ENCODE measurements at places on chromosomes 16 and 17.
A peak's percentile ranks its signal among the peaks of the same experiment; 100 is the strongest.

- DNase-seq: peak; percentile 54
Observed at GRCh38 chr17:7912927-7913524, 3.1 kb downstream of the RNF227 start.

GRCh38 chr17:80811181-80812105, 180.2 kb upstream of the CHMP6 start:
- no peak for DNase-seq

GRCh38 chr17:41322903-41323895, 7.7 kb upstream of the KRTAP17-1 start:
- no peak for DNase-seq

- no peak for DNase-seq
Observed at GRCh38 chr17:81049973-81050551, 15.1 kb downstream of the BAIAP2 start.

GRCh38 chr16:84347161-84347560, 21.2 kb upstream of the ATP2C2 start:
- DNase-seq: no peak

- no peak for DNase-seq
Observed at GRCh38 chr17:16515933-16516332, 23.9 kb upstream of the LRRC75A start.

GRCh38 chr16:56330476-56330875, 94.9 kb downstream of the AMFR start:
- DNase-seq: no peak

DNA sequence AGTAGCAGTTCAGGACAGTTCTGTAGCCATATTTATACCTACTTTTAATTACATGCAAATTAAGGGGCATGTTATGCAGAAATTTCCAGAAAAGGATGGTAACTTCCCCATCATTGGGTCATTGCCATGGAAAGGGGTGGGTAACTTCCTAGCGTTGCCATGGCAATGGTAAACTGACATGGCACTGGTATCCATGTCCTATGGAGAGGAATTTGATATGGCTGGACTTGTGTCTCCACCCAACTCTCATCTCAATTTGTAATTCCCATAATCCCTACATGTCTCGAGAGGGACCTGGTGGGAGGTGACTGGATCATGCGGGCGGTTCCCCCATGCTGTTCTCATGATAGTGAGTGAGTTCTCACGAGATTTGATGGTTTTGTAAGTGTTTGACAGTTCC, 35.6 kb upstream of the CACNG4 start:
- DNase-seq: no peak

DNA sequence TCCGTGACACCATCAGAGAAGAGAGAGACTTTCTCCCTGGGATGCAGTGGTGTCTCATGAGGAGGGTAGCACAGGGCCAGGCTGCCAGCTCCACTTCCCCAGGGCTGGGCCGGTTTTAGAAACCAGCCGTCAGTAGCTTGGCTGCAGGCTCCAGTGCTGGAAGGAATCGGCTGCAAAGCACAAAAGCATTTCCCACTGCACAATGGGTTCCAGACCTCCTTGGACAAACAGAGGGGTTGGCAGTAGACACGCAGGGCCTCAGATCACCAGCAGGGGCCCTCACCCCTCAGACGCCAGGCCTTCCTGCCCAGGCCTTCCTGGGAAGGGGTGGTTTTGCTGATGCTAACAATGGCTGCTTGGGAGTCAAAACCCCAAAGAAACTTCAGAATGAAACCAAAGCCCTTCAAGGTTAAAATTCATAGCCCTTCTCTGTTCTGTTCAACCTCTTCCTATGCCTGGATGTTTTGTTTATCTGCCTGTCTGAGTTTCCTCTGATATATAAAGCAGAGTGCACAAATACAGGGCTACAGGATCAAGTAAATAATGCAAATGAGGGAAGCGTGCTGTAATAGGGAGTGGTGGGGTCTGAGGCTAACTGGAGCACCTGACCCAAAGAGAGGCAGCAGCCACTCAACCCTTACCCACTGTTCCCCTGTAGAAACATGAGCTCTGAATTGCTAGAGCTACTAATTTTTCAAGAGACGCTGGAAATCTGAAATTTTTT, 26.2 kb downstream of the TEKT5 start:
- DNase-seq: peak; percentile 28

DNA sequence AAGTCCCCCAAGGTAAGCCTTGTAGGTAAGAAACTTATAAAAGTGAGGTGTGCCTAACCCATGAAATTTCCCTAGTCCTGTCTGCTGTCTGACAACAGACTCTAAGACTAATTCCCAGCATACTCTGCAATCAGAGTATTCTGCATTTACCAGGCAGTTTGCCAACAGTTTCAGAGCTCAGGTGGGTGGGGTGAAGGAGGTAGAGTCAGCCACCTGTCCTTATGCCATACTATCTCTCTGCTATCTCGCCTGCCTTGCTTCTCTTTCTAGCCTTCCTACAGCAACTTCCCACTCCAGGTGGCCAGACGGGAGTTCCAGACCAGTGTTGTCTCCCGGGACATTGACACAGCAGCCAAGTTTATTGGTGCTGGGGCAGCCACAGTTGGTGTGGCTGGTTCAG, 2.3 kb downstream of the ATP5MC1 start:
- DNase-seq: no peak

- DNase-seq: peak; percentile 77
Observed at GRCh38 chr16:68528686-68529379, 10.3 kb upstream of the ZFP90 start.

DNA sequence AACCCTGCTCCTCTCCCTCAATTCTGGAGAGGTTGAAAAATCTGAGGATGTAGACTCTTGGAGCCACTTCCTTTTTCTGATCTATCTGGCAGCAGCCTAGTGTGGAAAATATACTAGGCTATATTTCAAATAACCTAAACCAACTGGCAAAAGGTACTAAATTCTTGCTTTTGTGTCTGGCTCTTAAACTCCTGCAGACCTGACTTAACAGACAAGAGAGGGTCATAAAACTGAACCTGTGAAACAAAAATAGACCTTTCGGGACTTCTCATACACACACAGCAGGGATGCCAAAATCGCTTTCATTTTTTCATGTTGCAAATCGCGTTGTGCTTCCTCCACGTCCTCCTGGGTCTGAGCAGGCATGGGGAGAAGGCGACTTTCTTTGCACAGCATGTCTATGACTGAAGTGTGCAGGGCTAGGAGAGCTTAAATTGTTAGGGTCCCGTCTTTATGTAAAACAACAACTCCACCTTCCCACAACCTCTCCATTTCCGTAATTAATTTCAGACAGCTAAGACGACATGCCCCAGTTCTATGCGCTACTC, 520.7 kb upstream of the PSMD7 start:
- no peak for DNase-seq

GRCh38 chr16:13453325-13453724, 466.6 kb upstream of the ERCC4 start:
- DNase-seq: no peak

DNA sequence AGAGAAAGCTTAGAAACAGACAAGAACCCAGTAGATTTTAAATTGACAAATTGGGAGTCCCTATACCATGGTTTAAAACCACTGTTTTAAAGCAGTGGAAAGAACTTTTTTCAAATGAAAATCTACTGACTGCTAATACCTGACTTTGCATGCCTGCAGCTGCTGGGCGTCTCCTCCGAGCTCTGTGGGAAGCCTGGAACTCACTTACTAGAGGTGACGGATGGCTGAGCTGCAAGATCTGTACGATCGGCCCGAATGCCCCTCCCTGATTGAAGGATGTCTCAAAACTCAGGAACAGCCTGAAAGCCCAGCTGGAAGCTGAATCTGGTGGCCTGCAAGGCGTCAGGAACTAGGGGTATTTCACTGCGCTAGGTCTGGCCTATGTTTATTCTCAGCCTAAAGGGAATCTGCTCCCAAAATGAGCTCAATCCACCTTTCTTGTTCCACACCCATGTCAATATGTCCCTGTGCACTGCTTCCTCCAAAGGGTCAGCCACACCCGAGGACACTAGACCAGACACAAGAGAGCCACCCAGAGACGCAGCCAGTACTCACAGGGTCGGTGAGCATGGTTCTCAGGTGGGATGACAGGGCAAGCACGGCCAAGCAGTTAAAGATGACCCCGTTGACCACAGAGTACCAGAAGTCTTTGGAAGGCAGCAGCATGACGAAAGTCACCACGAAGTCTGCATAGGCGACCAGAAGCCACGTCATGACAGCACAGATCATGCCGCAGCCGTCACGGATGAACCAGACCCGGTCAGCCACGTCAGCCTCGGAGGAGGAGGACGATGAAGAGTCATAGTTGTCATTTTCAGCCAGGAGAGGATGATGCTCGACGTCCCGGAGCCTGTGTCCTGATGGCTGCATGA, 21.4 kb downstream of the ZDHHC7 start:
- no peak for DNase-seq

GRCh38 chr17:77429969-77430752, 289.4 kb downstream of the SEC14L1 start:
- no peak for DNase-seq

DNA sequence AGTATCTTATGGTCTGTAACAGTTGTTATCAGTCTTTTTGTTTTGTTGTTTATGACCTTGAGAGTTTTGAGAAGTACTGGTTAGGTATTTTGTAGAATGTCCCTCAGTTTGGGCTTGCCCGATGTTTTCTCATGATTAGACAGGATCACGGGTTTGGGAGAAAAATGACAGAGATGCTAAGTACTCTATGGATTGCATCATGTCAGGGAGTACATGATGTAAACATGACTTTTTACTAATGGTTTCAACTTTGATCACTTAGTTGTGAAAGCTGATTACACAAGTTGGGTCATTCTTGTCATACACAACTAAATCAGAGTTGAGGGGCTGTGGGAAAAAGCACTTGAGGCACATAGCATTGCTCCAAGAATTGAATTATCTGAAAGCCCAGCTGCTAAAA, 94.7 kb upstream of the SIAH1 start:
- DNase-seq: no peak

DNA sequence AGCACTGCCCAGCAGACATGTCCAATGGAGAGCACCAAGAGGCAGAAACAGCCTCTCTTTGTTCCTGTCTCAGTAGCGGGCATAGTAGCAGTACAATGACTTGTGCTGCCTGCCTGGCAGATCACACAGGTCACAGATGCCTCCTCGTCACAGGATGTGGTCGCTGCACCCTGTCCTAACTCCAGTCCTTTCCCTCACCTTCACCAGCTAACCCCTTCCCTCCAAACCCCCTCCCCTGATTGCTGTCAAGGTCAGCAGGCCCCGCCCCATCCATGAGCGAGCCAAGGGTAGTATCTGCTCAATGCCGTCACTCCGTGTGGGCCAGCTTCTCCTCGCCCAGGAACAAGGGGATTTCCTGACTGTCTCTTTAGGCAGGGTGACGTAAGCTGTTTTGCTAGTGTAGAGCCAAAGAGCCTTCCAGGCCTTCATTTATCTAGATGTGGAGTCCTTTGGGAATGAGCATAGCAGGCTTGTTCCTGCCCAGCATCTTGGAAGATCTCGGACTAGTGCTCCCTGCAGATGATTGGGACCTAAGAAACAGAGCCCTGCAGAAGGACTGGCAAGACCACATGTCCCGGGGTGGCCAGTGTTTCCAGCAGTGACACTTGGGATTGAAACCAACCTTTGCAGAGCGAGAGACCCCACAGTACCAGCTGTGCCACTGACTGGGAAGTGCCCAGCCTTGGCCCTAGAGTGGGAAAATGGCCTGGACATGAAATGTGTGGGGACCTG, 75.9 kb upstream of the TNRC6C start:
- DNase-seq: peak; percentile 53

GRCh38 chr16:27230562-27231001, 27.3 kb downstream of the KDM8 start:
- no peak for DNase-seq

DNA sequence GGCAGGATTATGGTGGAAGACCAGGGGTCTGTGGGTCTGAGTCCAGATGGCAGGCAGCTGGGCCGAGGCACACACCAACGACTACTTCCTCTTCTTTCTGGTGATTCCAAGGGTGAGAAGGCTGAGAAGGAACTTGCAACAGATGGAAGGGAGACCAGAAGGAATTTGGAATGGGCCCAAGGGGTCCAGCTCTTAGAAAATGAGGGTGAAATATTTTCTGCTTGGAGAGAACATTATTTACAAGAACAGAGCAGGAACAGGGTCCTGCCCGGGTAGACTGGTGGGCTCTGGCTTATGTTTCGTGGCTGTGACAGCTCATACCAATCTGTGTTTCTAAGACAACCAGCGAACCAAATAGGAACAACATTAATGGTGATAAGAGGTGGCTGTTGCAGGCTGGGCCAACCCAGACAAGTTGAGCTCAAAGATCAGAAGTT, 36.6 kb downstream of the CCDC42 start:
- no peak for DNase-seq

- DNase-seq: peak; percentile 72
Observed at GRCh38 chr17:79970576-79971068, 65.0 kb downstream of the TBC1D16 start.

- no peak for DNase-seq
Observed at GRCh38 chr16:29757950-29758466, 12.2 kb upstream of the C16orf54 start.

GRCh38 chr17:48163809-48164208, 56.2 kb downstream of the SNX11 start:
- no peak for DNase-seq

- no peak for DNase-seq
Observed at GRCh38 chr17:64229815-64230728, 33.0 kb downstream of the TEX2 start.

- no peak for DNase-seq
Observed at GRCh38 chr16:23519282-23519681, 9.0 kb upstream of the GGA2 start.

DNA sequence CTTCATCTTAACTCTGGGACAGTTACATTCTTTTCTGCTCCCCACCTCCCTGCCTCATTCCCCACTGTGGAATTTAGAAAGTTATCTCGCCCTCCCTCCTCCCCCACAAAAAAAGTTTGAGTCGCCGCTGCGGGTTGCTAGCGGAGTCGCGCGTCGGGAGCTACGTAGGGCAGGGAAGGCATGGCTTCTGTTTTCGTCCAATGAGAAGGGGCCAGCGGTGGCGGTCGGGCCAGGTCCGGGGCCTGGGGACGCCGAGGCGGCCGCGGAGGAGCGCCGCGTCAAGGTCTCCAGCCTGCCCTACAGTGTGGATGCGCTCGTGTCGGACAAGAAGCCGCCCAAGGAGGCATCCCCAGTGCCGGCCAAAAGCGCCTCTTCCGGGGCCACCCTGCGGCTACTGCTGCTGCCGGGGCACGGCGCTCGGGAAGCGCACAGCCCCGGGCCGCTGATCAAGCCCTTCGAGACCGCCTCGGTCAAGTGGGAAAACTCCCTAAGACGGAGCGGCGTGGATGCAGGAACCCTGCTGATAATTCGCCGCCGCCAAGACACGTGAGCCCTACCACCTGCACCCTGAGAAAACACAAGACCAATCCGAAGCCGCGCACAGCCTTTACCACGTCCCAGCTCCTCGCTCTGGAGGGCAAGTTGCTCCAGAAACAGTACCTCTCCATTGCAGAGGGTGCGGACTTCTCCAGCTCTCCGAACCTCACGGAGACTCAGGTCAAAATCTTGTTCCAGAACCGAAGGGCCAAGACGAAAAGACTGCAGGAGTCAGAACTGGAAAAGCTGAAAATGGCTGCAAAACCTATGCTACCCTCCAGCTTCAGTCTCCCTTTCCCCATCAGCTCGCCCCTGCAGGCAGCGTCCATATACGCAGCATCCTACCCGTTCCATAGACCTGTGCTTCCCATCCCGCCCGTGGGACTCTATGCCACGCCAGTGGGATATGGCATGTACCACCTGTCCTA, 8.9 kb downstream of the OR4D1 start:
- peak; percentile 43 for DNase-seq

Data from putamen (tissue), 1 donor.